ENCODE measurements at places on chromosomes 6 and 20. TPM values are rescaled to one million over a fixed set of nuclear protein-coding genes. Genes with fewer than 3 reads are reported as not detected.

GRCh38 chr6:37913210-37913609 is 93.7 kb downstream of the ZFAND3 start:
- no peak for DNase-seq

DNA sequence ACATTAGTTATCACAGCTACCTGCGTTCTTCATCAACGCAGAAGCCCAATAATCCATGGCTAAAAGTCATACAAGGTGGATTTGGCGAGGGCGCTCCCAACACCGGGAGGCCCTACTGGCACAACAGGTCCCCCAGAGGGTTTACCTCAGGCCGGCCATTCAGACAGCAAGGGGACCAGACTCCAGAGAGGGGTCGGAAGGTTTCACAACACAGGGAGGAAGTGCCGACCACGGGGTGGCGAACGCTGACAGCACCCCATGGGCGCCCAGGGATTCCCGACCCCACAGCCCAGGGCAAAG is 1515.9 kb upstream of the DEFB115 start:
- no peak for DNase-seq

DNA sequence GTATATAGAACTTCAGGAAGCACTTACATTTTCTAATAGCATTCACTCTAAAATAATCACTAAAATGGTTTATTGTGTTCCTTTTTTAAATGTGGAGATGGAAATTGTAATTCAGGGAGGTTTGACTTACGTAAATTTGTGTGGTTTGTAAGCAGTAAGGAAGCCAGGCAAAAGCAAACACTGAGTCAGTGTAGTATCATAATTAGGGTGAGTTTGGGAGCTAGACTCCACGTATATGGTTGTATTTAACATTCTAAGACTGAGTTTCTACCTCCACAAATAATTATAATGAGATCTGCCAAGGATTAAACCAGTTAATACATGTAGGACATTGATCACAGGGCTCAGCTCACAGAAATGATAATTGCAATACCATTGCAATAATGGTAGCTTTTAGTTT is 425.5 kb downstream of the CBLN4 start:
- no peak for DNase-seq

GRCh38 chr20:48056218-48056617 is 270.9 kb upstream of the SULF2 start:
- no peak for DNase-seq

Gene SLC22A2
- not detected for total RNA-seq

DNA sequence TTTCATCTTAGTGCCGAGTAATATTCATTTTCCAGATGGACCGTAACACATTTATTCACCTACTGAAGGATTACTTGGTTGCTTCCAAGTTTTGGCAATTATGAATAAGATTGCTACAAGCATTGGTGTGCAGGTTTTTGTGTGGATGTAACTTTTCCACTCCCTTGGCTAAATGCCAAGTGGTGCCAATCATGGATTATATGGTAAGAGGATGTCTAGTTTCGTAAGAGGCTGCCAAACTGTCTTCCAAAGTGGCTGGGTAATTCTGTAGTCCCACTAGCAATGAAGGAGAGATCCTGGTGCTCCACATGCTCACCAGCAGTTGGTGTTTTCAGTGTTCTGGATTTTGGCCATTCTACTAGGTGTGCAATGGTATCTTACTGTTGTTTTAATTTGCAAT is 117.1 kb downstream of the IRF4 start:
- DNase-seq, result no peak

- DNase-seq, result peak; percentile 69
These were observed 177.0 kb downstream of the TTLL2 start for GRCh38 chr6:167501831-167502385.

Data from transverse colon (tissue), 4 donors.